Epithelial cell of proximal tubule (primary cell): ENCODE measurements at places on chromosomes 6 and 20. TPM values are rescaled to one million over a fixed set of nuclear protein-coding genes. Genes with fewer than 3 reads are reported as not detected.

GRCh38 chr20:21520702-21521595 is 7.1 kb upstream of the NKX2-2 start:
- DNase-seq: no peak

GRCh38 chr6:84007871-84008270 is 25.7 kb upstream of the MRAP2 start:
- DNase-seq: no peak

DNA sequence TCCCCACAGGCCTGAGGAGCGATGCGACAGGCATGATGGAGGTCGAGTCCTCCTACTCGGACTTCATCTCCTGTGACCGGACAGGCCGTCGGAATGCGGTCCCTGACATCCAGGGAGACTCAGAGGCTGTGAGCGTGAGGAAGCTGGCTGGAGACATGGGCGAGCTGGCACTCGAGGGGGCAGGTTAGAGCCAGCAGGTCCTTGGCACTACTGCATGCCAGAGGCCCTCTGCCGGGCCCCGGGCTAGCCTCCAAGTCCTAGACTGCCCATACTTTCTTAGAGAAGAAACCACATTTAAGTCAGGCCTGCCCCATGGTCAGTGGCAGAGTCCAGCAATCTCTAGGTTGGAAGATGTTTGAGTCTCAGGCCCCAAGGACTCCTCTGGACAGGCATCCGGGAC is 32.1 kb downstream of the PKIG start:
- DNase-seq: no peak

DNA sequence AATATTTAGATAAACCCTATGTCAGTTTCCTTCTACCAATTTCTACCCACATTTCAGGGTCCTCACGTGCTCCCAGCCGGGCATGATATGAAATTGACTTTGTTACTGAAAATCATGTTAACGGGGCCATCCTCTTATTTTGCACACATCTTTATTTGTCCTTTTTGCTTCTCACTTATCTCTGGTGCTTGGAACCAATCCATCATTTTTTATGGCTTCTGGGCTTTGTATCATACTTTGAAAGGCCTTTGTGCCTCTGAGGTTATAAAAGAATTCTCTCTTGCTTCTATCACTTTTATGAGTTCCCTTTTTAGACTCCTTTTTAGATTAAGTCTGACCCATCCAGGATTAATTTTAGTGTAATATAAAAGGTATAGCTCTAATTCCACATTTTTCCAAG is 117.1 kb upstream of the PRND start:
- no peak for DNase-seq

GRCh38 chr20:58433759-58434158 is 44.7 kb downstream of the VAPB start:
- DNase-seq: no peak

DNA sequence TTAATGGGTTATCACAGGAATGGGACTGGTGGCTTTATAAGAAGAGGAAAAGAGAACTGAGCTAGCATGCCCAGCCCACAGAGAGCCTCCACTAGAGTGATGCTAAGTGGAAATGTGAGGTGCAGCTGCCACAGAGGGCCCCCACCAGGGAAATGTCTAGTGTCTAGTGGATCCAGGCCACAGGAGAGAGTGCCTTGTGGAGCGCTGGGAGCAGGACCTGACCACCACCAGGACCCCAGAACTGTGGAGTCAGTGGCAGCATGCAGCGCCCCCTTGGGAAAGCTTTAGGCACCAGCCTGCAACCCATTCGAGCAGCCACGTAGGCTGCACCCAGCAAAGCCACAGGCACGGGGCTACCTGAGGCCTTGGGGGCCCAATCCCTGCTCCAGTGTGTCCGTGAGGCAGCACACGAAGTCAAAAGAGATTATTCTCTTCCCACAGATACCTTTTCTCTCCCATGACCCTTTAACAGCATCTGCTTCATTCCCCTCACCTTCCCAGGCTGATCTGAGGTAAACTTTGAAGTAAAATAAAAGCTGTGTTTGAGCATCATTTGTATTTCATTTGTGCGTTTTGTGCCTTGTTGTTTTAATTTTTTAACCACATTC is 4.4 kb downstream of the HLA-E start:
- DNase-seq: no peak

DNA sequence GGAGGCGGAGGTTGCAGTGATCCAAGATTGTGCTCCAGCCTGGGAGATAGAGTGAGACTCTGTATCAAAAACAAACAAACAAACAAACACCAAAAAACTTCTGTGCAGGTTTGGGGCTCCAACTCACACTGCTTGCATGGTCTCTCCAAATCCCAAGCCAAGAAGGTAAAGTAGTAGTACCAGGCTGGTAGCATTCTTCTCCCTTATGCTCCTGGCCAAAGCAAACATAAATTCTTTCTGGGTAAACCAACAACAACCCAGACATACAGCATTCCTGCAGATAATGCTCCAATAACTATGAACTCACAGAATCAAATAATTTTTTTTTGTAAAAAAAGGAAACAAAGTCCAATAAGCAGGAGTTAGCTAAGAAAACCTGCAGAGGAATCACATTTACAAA is 57.8 kb upstream of the KLHL31 start:
- no peak for DNase-seq

GRCh38 chr6:118872726-118873125 is 21.2 kb upstream of the ASF1A start:
- no peak for DNase-seq

DNA sequence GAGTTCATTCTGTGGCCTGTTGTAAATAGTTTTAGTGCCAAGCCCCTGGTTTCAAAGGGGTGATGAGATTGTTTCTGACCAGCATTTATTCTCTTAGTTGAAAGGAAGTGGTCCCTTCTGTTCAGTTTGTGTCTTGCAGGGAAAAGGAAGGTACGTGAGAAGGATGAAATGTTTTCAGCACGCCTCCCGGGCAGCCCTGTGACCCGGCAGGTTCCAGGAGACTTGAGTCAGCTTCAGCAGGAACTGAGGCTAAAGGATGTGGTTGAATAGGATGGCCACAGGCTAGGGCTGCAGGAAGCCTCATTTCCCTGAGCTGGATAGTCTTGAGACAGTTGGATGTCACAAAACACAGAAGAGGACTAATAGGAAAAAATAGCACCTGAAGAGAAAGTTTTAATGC is 132.4 kb upstream of the SYNDIG1 start:
- no peak for DNase-seq

DNA sequence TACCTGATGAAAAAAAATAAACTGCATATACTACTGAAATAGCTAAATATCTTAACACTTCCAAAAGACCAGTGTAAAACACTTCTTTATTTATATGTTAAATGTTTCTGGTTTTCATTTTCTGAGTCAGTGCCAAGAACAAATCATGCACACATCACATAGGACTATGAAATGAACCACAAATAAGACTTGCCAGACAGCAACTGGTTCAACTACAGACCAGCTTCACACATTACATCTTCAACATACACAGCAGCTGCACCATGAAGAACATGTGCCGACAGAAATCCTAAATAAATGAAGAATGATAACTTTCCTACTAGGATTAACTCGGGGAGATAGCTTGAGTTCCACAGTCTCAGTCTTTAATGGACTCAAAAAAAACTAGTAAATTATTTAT is 168.3 kb upstream of the STXBP5 start:
- no peak for DNase-seq

- no peak for DNase-seq
Observed at GRCh38 chr20:25057234-25058050, 497 bp downstream of the ACSS1 start.

DNA sequence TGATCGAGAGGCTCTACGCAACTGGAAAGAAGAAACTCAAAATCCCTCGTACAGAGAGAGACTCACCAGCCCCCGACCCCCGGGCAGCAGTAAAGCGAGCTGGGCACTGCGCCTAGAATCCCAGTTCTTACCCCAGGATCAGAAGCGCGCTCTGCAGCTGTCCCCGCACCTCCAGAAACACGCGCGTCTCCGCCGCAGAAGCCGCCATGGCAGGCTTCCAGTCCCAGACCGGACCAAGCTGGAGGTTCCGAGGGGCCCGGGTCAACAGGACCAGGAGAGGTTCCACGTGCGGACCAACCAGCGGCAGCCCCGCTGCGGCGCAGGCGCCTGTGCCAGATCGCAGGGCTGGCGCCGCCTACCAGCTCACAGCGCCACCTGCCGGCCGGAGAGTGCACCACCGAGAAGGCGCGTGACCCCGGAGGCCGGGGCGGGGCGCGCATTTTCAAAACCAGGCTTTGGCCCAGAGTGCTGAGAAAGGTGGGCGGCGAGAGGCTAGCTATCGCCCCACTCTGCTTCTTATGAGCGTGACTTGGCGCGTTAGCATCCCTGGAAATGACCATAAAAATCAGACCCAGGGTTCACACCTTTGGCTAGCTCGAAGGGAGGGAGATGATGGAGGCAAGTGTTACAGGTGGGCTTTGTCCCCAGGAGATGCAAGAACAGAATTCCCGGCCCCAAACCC is at the start of gene UBE3D:
Gene UBE3D (minus strand): TSS at position 331 of the 682 bp plus-strand sequence. CDS start 123 bp downstream, at position 208.
- no peak for DNase-seq

DNA sequence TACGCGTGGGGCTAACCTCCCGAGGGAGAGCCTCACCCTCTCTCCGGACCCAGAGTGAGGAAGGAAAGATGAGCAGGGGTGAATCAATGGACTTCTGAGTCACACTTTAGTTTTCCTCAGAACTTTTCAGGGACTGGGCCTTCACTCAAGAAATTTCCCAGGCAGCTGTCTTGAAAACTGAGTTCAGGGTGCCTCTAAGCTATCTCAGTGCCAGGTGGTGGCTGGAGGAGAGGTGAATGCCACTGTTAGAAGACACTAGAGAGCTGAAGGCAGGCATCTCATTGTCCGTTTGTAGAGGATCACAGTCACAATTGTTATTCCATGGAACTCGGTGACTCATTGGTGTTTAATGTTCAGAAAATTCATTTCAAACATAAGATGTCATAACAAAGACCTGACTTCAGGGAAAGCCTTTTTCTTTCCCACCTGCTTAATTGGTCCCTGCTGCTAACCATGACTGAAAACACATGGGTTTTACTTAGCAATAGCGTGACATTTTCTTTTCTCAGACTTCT is 5.3 kb upstream of the SERPINB6 start:
- DNase-seq: no peak

DNA sequence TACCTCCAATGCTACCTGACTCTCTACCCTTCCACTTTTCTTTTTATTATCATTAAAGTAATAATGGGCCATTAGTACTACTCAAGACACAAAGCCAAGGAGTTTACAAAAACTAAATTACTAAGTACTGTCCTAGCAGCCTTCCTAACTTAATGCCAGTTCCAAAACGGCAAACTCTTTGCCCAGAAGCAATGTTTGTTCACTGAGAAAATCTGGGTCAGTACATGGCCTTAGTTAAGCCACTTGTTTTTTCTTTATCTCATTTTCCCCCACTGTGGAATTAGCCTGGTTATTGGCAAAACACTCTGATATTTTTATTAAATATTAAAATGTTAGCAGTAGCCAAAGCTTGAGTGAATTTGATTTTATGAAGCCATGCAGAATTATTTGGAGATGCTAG is 242.4 kb downstream of the KCNQ5 start:
- DNase-seq: no peak

DNA sequence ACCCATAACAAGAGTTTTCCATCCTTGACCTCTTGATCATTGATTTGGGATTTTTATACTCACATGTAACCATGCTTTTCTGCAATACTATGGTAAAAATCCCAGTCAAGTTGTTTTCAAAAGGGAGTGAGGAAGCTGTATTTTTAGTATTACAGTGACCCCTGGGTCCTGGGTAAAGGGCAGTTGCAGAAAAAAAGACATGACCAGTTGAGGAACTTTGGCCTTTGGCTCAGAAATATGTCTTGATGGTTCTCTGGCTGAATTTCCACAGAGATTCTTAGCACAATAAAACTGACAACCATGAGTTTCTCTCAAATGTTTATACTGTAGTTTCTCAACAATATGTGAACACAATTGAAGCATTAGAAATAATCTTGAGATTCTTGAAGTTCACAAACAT is 28.6 kb upstream of the PRL start:
- no peak for DNase-seq

DNA sequence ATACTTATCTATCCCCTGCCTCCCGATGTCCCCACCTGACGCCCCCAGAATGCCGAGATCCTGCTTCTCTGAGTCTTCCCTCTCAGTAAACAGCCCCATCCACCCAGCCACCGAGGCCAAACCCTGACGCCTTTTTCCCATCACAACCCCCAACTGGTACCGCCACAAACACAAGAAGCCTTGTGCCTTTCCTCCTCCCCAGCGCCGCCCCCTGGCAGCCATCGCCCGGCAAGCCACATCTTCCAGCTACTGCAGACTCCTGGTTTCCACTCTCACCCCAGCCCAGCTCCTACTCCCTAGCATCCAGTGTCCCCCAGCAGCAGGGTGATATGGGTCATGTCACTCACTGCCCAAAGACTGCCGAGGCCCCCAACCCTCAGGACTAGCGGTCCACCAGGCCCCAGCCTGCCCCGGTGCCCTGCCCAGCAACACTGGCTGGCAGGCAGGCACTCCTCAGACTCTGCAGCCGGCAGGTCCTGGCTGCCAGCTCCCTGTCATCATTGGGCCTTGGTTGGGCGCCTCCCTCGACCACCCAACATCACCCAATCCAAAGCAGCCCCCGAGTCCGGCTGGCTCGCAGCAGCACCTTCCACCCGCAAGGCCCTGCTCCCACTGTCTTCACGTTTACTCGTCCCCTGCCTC is 11.2 kb downstream of the TCFL5 start:
- no peak for DNase-seq

DNA sequence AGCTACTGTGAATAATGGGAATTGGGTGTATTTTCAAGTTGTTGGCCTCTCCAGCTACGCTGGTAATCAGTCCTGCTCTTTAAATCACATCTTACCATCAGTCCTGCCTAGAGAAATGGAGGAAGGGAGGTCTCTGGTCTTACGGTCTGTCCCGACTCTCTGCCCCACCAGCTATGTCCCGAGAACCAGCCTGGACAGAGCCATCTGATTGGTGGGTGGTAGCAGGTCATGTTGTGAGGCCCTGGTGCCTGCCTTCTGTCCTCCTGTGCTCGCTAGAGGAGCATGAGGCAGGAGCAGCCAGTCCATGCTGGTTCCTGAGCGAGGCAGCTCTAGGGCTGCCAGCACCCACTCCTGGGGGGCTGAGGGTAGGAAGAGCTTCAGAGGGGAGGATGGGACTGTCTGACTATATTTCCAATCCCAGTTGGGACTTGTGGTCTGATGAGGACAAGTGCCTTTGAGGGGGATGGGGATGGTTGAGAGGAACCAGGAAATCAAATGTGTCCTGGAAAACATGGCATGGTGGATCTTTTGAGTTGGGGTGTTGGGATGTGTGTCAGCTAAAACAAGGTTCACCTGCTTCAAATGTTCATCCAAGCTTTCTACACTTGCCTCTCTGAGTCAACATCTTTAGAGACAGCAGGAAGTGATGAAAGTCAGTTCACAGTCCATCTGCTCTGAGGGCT is 33.0 kb downstream of the SYNJ2 start:
- DNase-seq: no peak

Gene KCNQ5
- 1.4 and 1.7 TPM in 2 replicates for total RNA-seq

Gene HEY2
- total RNA-seq: 0.36 TPM in 1 of 2 replicates, not detected in the other

Gene CAP2
- 5.5 and 12.7 TPM in 2 replicates for total RNA-seq

Gene CD93
- total RNA-seq: 0.06 and 0.07 TPM in 2 replicates

Gene WFDC2
- 14.7 and 53.3 TPM in 2 replicates for total RNA-seq

Gene MAS1
- total RNA-seq: not detected in 2 replicates

Gene MAP1LC3A
- total RNA-seq: 21.6 and 28.3 TPM in 2 replicates

Gene SEL1L2
- total RNA-seq: not detected in 2 replicates

Gene FAM83C
- total RNA-seq: 0.14 TPM in 1 of 2 replicates, not detected in the other

Gene TINAG
- 14.1 and 17.9 TPM in 2 replicates for total RNA-seq
